ENCODE measurements at places on chromosomes 4 and X.

DNA sequence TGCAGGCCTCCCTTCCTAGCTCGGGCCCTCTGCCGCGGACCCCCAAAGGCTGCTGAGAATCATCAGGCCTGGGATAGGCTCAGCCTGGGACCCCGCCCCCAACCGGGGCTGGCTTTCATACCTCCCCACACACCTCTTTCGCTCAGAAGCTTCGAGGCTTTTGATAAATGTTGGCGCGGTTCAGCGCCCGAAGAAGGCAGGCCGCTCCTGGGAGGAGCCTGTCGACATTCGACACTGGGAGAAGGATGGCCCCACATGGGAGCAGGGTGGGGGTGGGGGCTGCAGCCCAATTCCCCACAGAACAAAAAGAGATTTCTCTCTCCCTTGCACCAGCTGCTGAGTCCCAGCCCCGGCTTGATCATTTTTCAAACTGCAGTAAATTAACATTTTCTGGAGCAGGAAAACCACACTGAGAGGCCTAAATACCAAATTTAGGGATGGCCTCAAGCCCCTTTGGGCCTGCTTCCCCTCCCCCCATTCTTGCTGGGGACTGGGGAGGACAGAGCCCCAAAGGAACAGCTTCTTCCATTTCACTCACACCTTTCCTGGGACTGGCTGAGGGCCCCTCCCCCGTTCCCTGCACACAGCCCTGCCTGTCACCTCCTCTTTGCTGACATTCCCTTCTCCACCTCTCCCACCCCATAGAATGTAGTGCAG lies 112.9 kb upstream of the PJA1 start:
- DNase-seq: no peak

DNA sequence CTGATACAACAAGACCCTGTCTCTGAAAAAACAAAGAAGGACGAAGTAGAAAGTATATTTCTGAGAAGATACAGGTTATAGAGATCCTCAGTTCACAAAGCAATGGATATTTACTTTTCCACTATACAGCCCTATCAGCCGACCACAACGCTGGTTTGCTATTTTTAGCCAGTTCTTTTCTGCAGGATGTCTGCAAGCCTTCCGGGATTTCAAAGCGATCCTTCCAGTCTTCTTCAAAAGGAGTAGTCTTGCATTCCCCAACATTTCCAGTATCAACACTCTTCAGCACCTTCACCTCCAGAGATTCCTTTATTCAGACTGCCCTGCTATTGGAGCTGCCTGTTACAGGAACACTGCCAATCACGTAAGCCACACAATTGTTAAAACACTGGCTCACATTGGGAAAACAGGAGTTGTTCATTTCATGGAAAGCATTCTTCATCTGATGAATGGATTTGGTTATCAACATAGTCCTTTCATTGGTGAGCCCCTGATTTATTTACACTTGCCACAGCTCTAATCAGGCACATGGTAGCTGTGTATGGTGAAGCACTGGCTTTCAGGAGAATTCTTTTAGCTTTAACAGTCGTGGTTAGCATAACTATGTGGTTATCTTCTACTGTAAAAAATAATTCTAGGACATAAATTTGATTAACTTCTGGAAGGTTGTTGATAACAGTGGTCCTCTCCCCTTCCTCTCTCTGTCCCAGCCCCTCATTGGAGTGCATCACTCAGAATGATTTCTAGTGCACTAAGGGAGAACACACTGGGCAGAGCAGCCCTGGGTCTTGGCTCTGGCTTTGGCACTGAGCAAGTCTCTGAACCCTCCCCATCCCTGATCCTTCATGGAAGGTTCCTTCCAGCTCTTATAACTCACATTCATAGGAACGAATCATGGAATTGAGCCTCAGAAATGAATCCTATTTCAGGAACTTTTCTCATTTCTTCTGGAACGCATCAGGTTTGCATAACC lies 109.9 kb upstream of the SORBS2 start:
- no peak for DNase-seq

DNA sequence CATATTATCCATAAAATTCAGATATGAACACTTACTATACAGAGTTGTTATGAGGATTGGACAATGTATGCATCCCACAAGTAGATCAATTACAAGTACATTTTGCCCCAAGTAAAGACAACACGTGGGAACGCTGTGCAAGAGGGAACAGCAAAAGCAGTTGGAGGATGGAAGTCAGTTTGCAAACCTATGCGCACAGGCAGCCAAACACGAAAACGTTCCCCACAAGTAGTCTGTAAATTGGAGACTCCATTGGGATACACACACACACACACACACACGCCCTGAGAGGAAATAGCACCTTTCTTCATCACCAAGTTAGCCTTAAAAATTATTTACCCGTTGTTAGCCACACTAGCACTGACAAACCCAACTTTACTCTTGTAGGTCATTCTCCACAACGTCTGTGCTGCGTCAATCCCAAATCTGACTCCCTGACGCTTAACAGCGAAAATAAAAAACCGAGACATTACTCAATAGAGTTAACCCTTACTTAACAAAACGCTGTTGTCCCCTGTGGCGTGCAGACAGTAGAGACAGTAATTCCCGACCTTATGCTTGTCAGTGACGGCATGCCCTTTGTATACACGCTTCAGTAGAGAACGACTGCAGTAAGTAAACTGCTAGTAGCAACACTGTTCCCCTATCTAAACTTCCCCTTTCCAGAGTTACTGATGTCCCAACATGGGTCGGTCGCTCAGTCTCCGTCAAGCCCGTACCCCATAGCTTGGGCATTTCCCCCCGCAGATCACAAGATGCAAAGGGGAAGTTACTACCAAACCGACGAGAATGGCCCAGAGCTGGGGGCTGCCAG lies 730 bp downstream of the MANBA start:
- DNase-seq: peak; percentile 85

- no peak for DNase-seq
Measured at GRCh38 chr4:71380788-71381187, 42.0 kb downstream of the SLC4A4 start.
